ENCODE measurements at places on chromosomes 3 and 15. TPM values are rescaled to one million over a fixed set of nuclear protein-coding genes. Genes with fewer than 3 reads are reported as not detected.
A peak's percentile ranks its signal among the peaks of the same experiment; 100 is the strongest.

Gene SATB1
- total RNA-seq, result 50.3 TPM

Gene FAM131A
- 26.9 TPM for total RNA-seq

DNA sequence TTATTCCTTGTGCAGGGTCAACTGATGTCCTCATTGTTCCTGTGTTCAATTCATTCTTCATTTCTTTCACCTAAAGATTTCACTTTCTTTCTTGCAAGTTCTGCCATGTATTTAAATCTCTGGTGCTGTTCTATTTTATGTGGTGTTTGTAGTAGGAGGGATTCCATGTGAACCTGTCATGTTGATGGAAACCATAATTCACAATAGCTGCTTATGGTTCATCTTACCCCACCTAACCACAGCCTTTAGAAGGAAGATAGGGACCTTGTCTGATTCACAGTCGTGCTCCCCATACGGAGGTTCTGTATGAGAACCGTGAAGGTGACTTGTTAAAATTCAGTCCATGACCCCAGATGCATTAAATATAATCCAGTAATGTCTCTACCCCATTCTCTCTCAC is 21.9 kb downstream of the SLCO2A1 start:
- no peak for DNase-seq

- no peak for DNase-seq
Measured at GRCh38 chr3:14555835-14556234, 15.7 kb upstream of the GRIP2 start.

- DNase-seq, result peak; percentile 78
Measured at GRCh38 chr15:62066663-62067447, at the start of gene C2CD4A. Gene C2CD4A, plus strand, starts transcription at chr15:62066977. Its CDS starts 637 bp downstream, at chr15:62067614.

Measured in tongue (tissue), 3 donors.